ENCODE measurements at places on chromosomes 5 and 9.

DNA sequence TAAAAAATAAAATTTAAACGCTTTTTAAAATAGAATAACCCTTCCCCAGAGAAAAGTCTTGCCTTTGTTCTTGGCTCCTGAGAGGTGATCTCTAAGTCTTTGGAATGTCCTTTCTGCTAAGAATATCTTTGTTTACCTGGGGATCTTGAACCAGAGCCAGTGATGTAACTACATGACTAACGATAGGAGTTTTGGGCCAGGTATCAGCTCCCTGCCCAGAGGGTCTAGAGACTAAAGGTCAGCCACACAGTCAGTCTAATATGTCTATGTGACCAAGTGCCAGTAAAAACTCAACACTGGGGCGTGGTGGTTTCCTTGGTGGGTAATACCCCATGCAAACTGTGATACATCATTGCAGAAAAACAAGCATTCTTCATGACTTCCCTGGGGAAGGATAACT is 1351.9 kb upstream of the C9orf72 start:
- DNase-seq: no peak

DNA sequence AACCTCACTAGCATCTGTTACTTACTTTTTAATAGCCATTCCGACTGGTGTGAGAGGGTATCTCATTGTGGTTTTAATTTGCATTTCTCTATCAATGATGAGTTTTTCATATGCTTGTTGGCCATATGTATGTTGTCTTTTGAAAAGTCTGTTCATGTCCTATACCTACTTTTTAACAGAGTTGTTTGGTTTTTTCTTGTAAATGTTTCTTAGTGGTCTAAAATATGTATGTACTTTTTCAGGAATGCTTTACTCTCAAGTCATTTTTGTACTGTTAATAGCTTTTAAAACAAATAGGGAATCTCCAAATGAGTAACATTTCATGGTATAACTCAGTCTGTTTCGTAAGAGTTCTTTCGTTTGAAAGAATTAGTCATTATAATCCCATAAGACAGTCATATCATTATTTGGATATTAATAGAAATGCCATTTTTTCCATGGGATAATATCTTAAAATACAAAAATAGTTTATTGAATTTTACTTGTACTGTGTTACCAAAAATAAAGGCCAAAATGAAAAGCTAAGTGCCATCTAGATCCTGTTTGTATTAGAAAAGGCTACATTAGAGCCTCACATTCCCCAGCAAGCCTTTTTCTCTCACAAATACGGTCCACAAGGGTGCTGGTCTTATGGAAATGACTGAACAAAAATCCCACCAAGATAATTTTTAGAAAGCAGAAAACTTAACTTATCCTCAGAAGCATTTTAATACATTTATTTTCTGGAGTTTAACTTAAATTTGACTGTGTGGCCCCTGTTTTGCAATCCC is 247.7 kb downstream of the PJA2 start:
- DNase-seq: no peak

GRCh38 chr5:95631991-95632675 is 12.2 kb downstream of the GPR150 start:
- peak; percentile 29 for DNase-seq

DNA sequence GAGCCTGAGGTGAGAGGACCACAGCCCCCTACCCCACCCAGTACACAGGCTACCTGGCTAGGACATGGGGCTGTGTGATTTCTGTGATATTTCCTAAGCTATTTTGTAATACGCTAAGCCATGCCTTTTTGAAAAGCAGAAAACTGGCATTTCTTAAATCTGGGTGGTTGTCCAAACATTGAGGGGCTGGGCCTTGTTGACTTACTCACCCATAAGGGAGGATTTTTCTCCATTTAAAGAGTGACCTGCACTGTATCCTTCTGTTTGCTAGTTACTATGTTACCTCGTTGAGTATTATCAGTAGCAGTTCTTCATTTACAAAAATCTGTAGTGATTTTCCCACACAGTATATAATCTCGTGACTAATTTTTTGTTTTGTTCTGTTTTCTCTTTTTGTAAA is 117.5 kb upstream of the OTULINL start:
- no peak for DNase-seq

- no peak for DNase-seq
These were observed 29.2 kb upstream of the IL31RA start for GRCh38 chr5:55821731-55822512.

DNA sequence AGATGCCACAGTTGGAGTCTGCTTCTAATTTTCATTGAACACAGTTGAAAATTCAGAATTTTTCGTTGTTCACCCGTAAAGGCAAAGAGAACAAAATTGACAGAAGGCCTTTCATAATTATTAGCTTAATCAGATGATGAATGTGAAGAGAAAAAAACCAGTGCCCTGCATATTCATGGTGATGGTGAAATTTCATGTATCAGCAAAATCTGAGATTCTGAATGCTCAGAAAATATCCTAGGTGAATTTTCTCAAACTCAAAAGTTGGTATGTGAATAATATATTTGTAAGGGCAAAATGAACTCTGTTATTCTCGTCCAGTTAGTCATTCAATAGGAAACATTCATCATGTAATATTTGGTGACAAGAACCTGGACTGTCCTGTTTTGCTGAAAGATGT is 135.9 kb upstream of the DHFR start:
- DNase-seq: no peak

GRCh38 chr9:136960212-136960937 is 8.3 kb downstream of the LCN12 start:
- no peak for DNase-seq

DNA sequence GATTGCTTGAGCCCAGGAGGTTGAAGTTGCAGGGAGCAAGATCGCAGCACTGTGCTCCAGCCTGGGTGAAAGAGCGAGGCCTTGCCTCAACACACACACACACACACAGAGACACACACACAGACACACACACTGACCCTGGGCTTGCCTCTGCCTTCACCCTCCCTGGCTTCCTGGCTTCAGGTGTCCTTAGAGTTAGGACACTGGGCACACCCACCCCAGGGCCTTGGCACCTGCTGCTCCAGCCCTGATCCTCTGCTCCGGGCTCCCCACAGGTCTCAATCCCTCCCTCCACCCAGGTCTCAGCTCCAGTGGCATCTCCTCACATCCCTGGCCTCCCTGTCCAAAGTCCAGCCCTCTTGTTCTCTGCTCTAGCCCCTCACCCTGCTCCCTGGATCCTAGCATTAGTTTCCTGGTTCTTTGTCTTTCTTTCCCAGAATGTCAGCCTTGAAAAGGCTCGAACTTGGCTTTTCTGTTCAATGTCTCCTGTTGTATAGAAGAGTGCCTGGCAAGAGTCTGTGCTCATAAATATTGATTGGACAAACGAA is 212.9 kb downstream of the C9orf50 start:
- DNase-seq: no peak

DNA sequence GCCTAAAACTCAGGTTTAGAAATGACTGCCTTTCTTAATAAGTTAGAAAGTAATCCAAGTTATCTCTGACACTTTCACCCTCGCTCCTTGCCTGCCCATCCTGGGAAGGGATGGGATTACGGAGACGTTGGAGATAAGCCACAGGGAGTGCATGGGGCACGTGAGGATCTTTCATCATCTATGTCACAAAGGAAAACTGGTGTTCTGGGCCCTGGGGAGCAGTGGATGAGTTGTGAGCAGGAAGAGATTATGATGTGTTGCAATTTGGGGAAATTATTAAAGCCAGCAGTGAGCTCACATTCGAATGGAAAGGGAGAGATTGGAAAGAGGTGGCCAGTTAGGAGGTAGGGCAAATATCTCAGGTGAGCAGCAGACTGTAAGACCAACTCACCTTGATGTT is 12.8 kb downstream of the AFAP1L1 start:
- no peak for DNase-seq

DNA sequence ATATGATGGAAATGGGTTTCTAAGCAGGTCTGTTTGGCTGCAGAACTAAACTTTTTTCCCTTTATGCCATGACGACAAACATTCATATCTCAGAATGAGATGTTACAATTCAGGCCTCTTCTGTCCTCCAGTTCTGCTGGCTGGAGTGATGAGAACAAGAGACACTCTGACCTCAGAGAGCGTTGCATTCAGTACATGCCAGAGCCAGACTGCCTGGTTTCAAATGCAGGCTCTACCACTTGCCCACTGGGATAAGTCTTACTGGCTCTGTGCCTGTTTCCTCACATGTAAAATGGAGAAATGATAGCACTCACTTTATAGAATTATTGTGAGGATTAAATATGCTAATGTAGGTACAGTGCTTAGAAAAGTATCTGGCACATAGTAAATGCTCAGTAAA is 24.8 kb upstream of the TOMM5 start:
- DNase-seq: no peak

DNA sequence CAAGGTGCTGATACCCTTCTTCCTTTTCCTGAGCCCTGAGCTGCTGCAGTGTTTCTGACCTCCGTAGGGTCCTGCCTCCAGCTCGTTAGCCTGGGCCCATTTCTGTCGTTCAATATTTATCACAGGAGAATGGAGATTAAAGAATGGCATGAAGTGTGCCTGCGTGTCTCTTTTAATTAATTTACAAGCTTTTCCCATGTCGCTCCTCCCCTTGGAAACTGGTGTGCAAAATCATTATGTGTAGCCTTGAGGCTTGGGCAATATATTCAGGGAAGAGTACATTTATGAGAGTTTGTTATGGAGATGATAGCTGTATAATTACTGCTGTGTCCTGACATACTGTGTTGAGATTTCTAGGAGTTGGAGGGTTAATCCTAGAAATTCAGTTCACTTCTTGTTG is 99.7 kb downstream of the PCSK5 start:
- DNase-seq: no peak

GRCh38 chr9:116355153-116355921 is 201.7 kb downstream of the PAPPA start:
- no peak for DNase-seq

- no peak for DNase-seq
These were observed 56.4 kb downstream of the CFAP95 start for GRCh38 chr9:69876981-69877380.

DNA sequence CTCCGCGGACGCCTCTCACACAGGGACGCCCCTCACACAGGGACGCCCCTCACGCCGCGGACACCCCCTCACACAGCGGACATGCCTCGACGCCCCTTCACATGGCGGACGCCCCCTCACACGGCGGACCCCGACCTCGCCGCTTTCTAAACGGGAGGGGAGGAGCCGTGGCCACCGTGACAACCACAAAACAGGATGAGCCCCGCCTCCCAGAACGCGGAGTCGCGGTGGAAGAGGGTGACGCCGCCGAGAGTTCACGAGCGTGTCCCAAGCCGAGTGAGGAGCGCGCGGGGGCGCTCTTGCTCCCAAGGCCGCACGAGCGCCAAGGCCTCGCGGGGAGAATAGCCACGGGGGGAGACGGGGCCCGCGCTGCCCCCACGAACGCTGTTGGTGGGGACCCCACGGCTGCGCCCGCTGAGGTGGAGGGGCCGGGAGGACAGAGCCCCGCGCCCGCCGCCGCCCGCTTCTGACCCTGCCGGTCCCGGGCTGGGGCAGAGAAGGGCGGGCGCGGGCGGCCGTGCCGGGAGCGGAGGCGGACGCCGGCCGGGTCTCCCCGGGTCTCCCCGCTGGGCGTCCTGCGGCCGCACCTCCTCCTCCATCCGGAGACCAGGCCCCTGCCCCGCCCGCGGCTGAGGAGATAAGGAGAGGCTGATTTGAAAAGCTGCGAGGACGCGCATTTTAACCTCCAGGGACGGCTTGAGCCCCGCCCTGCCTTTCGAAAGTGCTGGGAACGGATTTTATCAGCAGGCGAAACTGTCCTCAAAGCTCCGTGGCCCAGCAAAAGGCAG is 3.9 kb upstream of the NKD2 start:
- no peak for DNase-seq

GRCh38 chr9:79020276-79020675 is 551.5 kb upstream of the TLE4 start:
- DNase-seq: no peak

GRCh38 chr9:89469003-89469402 is 28.9 kb downstream of the SEMA4D start:
- no peak for DNase-seq

DNA sequence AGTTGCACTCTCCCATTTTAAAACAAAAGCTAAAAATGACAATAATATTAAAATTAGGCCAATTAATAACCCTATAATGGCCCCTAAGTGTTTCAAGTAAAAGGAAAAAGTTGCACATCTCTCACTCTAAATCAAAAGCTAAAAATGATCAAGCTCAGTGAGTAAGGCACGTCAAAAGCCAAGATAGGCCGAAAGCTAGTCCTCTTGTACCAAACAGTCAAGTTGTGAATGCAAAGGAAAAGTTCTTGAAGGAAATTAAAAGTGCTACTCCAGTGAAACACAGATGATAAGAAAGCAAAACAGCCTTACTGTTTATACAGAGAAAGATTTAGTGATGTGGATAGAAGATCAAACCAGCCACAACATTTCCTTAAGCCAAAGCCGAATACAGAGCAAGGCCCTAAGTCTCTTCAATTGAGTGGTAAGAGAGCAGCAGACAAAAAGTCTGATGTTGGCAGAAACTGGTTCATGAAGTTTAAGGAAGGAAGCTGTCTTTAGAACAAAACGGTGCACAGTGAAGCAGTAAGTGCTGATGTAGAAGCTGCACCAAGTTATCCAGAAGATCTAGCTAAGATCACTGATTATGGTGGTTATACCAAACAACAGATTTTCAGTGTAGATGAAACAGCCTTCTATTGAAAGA is 144.1 kb upstream of the ACOT12 start:
- no peak for DNase-seq

GRCh38 chr9:105269593-105269992 is 25.1 kb downstream of the SLC44A1 start:
- no peak for DNase-seq

DNA sequence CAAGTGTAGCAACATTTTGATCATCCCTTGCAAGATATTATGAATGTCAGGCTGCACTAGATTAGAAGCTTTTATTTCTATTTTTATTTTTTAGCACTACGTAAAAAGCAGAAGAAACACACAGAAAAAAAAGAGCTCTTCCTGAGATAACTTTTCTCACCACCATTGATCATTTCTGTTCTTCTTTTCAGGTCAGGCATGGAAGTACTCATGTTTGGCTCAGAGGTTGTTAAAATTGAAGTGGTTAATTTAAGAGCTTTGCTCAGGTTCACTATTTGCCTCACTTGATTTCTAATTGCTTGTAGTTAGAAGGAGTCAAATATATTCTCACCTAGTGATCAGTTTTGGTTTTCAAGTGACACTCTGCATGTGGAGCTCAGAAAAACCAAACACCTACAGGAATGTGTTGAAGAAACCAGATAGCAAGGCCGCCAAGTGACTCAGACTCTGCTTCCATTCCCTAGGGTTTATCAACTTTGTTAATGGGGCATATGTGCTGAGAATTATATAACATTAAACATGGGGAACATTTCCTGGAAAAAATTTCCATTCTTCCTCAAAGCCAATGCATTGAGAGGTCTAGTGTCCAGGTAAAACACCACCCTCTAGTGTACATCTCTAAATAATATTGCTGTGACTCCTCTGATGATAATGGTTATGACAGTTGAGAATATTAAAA is 679.8 kb downstream of the CETN3 start:
- no peak for DNase-seq

GRCh38 chr5:34789021-34789531 is 49.9 kb upstream of the TTC23L start:
- no peak for DNase-seq

DNA sequence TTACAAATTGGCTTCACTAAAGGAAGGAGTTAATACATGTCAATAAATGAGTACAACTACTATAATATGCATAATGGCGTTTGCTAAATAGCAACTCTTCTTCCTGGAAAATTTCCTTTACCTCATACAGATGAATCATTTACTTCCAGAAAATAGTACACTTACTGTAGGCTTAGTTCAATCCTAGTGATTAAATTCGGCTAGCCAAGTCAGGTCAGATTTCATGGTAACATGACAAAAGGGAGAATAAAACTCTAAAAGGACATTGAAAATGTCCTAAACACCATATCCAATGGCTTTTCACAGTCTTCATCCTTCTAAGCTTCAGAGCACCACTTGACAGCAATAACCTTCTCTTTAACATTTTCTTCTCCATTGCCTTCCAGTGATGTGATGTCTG is 42.1 kb upstream of the ZFAND5 start:
- no peak for DNase-seq

All from stimulated activated CD8-positive, alpha-beta memory T cell treated with anti-CD3 and anti-CD28 coated beads, Interleukin-15, amount 100 ng/mL, for 1 hour (primary cell).